ENCODE measurements at places on chromosomes 3 and 15.

DNA sequence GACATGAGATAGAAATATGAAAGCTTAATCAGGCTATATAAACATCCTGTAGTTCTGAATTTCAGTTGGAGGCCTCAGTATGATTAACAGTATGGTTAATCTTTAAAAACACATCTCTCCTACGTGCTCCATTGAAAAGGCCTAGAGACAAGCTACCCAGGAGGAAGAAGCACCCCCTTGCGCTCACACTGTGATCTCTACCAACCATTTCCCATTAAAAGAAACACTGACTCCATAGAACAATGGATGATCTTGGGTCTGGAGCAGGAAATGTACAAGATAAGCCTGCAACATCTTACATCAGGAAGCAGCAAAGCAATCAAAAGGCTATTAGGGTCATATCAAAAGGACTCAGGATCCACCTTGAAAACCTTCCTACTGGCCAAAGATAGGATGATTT lies 3.4 kb upstream of the EOGT start:
- DNase-seq = no peak

- DNase-seq = no peak
Measured at GRCh38 chr3:132900481-132900880, 137.7 kb upstream of the TMEM108 start.

- DNase-seq = no peak
Measured at GRCh38 chr15:65110676-65111292, 4.2 kb downstream of the UBAP1L start.

DNA sequence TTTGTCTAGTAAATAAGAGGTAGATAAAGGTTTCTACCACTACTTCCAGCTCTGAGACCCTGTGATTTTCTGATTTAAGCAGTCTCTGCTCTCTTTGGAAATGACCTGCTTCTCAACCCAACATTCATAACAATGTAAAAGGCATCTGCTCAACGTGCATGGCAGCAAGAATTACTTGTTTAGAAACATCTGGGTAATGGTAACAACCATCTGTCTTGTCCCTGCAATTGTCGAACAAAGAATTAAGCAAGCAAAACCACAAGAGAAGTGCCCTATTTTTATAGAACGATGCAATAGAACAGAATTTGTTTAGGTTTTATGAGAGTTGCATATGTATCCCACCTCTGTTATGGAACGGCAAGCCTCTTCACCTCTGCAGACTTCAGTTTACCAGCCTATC lies 7.1 kb upstream of the FSIP1 start:
- no peak for DNase-seq

GRCh38 chr15:34699968-34700640 lies 54.7 kb downstream of the GJD2 start:
- DNase-seq = no peak

DNA sequence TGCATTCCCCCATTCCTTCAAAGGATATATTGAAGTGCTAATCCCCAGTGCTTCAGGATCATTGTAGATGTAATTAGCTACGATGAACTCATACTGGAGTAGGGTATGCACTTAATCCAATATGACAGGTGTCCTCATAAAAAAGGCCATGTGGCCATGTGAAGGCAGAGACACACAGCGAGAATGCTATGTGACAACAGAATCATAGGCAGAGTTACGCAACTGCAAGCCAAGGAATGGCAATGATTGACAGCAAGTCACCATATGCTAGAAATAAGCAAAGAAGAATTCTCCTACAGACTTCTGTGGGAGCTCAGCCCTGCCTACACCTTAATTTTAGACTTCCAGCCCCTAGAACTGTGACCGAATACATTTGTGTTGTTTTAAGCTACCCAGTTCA lies 875.6 kb upstream of the ROBO1 start:
- DNase-seq = no peak
